Body of pancreas (tissue), 4 donors: ENCODE measurements at places on chromosomes 3 and 15. TPM values are rescaled to one million over a fixed set of nuclear protein-coding genes. Genes with fewer than 3 reads are reported as not detected.

GRCh38 chr3:100075196-100075595 lies 39.1 kb downstream of the FILIP1L start:
- no peak for DNase-seq

DNA sequence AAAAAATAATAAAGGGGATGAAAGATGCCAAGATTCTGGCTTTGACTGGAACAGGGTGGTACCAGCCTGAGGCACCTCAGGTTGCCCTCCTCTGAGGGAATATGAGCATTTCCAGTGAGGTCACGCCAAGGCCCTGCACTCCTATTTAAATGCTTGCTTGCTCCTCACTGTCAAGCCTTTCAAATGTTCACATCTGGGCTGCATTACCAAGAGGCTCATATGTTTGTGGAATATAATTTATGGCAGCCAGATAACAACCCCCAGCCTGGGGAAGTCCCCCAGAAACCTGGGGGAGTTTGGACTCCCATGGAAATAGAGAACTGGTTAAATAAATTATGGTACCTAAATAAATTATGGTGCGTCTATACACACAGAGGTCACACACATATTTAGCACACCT lies 88.4 kb downstream of the FRMD4B start:
- no peak for DNase-seq

The FGD5 gene
- total RNA-seq, result 7.8 TPM

GRCh38 chr3:59056706-59057105 lies 6.9 kb upstream of the CFAP20DC start:
- DNase-seq, result no peak

GRCh38 chr3:21745966-21746365 lies 5.0 kb downstream of the ZNF385D start:
- DNase-seq, result no peak
